Central memory CD8-positive, alpha-beta T cell (primary cell): ENCODE measurements at places on chromosomes 6 and 20.

DNA sequence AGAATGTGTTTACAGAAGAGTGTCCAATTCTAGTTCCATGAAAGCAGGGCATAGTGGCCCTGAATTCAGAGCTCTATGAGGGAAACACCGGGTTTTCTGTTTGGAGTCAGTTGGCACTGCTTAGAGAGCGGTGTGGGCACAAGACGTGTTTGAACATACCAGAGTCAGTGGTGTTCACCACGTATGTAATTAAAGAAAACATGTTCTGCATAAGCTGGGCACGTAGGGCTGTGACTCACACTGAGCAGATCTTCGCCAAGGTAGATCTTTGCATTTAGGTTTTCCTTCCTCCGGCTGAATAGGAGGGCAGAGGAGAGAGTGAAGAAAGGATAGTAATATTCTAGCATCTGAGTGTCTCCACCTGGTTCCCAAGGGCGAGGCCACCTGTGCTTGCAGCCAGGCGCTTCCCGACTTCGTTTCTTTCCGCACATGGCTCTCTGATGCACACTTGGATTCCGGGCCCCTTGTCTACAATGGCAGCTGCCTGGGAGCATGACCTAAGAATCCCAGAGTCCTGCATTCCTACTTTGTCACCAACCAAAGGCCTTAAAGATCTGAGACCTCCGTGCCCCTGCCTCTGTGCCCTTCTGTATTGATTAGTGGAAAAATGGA is 136.2 kb downstream of the ERMARD start:
- DNase-seq, result no peak

DNA sequence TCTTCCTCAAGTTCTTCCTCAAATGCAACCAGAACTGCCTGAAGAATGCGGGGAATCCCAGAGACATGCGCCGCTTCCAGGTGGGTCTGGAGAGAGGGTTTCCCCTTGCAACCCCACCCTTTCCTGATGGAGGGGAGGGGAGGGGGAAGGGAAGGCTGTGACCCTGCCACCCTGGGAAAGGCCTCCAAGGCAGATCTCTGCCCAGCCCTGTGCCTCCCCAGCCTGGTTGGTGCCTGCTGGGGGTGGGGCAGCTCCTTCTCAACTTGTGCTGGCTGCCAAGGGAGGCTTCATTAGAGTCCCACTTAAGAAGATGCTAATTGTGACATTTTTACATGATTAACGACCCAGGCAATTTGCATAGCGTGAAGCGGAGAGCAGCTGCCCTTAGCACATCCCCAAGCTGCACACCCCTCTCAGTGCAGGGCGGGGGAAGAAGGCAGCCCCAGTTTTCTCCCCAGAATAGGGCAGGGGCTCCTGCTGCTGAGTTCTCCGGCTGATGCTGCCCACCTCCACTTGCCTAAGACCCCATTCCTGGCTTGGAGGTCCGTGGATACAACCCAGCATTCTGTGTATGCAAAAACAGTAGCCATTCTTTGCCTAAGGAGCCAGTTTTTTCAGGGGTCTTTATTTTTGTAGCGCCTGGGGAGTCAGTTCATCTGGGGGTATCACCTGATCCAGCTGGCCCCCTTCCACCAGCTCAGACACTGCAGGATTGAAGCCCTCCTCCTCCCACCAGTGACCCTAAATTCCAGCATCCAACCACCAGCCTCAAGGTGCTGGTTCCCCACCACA is 51.7 kb downstream of the CPXM1 start:
- no peak for DNase-seq

DNA sequence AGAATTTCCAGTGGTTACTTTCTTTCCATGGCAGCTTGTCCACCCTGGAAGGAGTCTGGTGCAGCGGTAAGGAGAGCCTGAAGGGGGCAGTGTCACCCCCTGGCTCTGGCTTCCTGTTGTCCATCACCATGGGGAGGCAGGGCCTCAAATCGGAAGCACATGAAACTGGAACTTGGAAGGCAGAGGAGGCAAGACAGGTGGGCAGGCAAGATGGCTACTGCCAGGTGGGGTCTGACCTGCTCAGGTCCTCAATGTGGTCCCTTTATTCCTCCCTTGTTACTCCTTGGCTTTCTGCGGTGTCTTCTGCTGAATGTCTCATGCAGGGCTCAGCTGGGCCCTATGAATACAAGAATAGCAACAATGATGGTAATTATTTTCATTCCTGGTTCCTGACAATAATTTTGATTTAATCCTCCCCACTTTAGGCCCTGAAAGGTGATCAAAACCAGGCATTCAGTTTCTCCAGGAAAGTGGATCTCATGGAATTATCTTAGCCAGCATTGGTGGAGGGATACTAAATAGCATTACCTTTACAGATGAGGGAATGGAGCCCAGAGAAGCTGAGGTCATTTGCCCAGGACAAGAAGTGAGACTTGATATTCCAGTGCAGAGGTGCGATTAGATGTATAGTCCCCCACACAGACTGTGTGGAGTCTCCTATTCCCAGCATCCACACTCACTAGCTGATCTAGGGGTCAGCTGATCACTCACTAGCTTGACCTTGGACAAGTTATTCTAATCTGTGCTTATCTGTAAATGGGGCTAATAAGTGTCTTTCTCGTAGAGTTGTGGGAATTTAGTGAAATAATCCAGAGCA is 17.6 kb upstream of the SNAI1 start:
- DNase-seq, result no peak

DNA sequence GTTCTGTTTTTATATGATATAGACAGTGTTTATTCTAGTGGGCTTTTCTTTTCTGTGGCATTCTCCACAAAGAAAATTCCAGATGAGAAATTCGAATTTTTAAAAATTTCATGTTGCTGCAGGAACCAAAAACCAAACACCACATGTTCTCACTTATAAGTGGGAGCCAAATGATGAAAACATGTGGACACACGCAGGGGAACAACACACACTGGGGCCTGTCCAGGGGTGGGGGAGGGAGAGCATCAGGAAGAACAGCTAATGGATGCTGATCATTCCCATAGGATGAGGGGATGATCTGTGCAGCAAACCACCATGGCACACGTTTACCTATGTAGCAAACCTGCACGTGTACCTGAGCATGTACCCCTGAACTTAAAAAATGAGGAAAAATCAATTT is 499.0 kb upstream of the SLC35B3 start:
- no peak for DNase-seq

- no peak for DNase-seq
Measured at GRCh38 chr20:36462440-36463211, 78.7 kb upstream of the MYL9 start.

GRCh38 chr20:9172851-9173250 is 104.0 kb downstream of the PLCB4 start:
- no peak for DNase-seq

DNA sequence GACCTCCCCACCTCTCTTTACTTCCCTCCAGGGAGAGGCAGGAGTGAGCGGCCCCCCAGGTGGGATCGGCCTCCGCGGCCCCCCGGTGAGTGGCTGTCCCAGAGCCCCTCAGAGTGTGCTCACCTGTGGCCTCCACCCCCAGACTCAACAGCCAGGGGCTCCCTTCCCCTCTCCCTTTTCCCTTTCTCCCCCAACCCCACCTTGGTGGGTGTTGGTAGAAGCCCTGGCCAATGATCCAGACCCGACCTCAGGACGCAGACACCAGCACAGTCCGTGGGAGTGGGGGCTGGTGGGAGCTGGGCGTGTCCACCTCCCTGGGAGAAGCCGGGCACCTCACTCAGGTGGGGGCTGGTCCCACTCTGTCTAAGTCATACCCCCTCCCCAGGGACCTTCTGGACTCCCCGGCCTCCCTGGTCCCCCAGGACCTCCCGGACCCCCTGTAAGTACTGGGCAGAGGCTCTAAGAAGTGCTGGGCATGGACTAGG is 4.9 kb downstream of the COL9A3 start:
- DNase-seq, result no peak

DNA sequence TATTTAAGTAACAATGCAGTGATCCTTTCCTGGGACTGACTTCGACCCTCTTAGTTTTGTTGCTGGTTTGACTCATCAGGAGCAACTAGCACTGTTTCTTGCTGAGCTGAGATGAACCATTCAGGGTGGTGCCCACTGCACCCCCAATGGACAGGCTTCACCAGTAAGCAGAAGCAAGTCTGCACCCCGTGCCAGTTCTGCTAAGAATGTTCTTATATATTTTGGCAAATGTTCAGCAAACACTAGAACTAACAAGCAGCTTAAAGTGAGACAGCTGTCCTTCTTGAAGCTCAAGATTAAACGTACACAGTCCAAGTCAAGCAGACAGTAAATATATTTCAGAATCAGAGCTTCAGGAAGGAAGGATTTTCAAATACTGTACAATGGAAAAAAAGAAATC is 561.3 kb upstream of the CDH4 start:
- DNase-seq, result no peak

GRCh38 chr20:2144850-2145249 is 43.2 kb downstream of the STK35 start:
- DNase-seq, result no peak

DNA sequence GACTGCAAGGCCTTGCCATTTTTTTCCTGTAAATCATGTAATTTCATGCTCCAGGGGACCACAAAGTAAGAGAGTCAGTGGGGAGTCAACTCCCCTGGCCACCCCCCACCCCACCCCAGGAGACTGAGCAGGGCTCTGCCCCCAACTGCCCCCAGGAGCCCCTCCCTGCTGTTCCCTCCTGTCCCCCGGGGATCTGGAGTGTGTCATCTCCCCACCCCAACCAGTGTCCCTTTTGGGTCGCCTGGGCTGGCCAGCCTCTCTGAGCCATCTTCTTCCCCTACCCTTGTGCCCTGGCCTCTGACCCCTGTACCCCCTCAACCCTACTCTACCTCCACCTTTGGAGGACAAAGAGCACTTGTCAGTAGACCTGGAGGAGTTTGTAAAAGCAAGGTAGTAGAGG is 29.4 kb downstream of the FOXP4 start:
- no peak for DNase-seq

- no peak for DNase-seq
Measured at GRCh38 chr6:54629131-54629530, 217.4 kb upstream of the FAM83B start.

- peak; percentile 62 for DNase-seq
Measured at GRCh38 chr20:63434599-63435378, 37.7 kb downstream of the KCNQ2 start.

GRCh38 chr6:53873922-53874321 is 79.1 kb downstream of the LRRC1 start:
- DNase-seq, result no peak

GRCh38 chr6:90369024-90369519 is 72.4 kb upstream of the BACH2 start:
- DNase-seq, result no peak

DNA sequence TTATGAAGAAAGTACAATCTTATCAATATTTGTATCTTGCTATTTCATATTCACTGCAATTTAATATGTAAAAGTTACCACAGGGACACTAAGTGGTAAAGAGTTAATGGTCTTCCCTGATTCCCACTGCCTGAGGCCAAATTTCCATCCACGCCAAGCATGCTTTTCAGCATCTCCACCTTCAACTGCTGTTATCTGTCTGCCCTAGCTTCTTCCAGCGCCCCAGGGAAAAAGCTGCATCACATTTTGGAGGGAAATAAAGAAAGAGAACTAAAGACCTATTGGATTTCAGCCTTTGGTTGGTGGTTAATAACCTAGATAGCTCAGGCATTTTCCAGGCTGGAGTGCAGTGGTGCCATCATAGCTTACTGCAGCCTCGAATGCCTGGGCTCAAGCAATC is 61.3 kb upstream of the NKX2-2 start:
- DNase-seq, result no peak

- no peak for DNase-seq
Measured at GRCh38 chr20:46629341-46629740, 21.9 kb downstream of the SLC13A3 start.

- DNase-seq, result no peak
Measured at GRCh38 chr20:33445881-33446625, 2.5 kb upstream of the SNTA1 start.

DNA sequence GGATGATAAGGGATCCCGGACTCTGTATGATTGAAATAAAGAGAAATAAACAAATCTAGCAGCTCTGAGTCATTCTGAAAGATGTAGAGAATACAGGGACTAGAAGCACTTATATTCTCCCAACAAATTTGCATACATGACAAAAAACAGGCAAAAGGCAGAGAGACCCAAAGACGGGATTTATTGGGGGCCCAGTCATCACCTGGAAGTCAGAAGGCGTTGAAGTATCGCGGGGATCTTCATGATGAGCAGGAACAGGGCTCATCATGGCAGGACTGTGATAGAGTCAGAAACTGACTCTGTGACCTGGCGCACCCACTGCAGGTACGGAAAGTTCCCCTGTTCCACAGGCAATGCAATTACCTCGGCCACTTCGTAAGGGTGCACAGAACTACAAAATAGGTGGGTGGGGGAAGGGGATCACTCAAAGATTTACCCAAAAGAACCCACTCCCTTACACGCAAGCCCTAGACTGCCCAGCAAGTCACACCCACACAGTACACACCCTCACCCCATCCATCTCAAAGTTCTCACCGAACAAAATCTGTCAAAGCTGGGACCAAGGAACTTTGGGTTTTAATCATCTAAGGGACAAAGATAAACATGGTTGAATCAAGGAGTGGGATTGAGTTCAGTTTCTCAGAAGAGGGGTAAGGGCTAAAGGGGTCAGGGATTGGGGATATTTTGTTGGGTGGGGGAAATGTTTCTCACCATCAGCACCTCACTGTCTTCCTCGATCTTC is 1.4 kb downstream of the CUTA start:
- no peak for DNase-seq

GRCh38 chr6:109069746-109070145 is 24.9 kb downstream of the SESN1 start:
- DNase-seq, result no peak

GRCh38 chr6:128963561-128963960 is 80.6 kb downstream of the LAMA2 start:
- DNase-seq, result no peak

GRCh38 chr20:62824476-62825332 is 7.9 kb downstream of the COL9A3 start:
- no peak for DNase-seq

- no peak for DNase-seq
Measured at GRCh38 chr20:19253916-19254820, 41.7 kb downstream of the SLC24A3 start.

DNA sequence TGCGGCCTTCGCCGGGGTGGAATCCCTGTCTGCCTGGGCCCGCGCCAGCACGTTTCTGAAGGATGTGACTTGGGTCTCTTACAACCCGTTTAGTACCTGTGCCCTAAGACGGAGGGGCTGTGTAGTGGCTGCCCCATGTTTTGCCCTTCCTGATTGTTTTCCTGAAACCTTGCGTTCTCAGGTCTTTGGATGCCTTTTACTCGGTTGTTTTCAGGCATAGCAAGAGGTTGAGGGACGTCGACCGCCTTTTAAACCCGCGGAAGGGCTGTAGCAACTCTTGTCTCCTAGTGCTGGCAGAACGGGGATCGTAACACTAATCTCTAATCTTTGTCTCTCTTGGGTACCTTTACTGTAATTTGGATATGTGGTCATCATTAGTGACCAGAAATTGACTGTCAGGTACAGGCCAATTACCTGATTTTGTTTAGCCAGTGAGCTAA is 706 bp upstream of the NANP start:
- DNase-seq, result no peak

GRCh38 chr6:42378125-42378524 is 73.6 kb downstream of the TRERF1 start:
- no peak for DNase-seq
